Stimulated activated CD4-positive, alpha-beta T cell treated with anti-CD3 and anti-CD28 coated beads, TNF-alpha, amount 100 ng/mL, for 4 hours (primary cell): ENCODE measurements at places on chromosomes 2 and 18.

GRCh38 chr2:223641082-223641481, 38.9 kb upstream of the SCG2 start:
- DNase-seq: no peak

GRCh38 chr2:156505696-156506095, 69.5 kb downstream of the GPD2 start:
- no peak for DNase-seq

DNA sequence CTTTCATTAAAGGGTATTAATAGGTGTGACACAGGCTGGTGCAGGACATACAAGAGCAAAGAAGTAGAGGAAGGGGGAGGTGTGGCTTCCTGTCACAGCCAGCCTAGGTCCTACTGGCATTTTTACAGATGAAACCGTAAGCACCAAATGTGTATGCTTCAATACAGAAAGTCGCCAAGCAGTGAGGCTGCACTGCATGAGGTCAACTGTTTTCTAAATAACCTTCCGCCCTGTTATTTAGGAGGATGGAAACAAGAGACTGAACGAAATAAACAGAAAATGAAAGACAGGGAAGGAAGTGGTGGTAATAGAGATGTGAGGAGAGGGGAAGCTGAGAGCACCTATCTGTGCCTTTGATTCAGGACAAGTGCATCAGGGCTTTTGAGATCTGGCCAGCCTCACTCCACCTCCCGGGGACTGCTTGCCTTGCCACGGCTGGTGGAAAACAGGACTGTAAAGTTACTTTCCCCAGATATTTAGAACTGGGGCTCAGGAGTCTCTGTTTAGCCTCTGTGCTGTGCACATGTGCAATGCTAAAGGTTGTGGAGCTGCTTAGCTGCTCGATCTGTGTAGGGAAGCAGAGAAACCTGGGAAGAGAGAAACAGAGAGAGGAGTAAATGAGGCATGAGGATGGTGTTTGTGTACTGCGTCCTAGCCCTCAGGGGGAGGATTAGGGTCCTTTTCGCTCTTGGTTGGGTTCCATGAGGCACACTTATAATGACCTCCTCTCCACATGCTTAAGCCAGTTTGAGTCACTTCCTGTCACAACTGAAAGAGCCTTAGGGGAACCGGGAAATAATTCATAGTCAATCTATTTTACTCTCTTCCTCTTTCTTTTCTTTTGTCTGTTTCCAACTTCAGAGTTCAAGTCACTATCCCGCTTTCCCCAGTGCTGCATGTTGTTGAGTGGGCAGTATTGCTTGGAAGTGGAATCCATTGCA, 62.3 kb upstream of the BOD1L2 start:
- no peak for DNase-seq

- DNase-seq: no peak
Measured at GRCh38 chr2:136361521-136361920, 243.6 kb upstream of the CXCR4 start.

GRCh38 chr2:74528600-74529356, 728 bp downstream of the AUP1 start:
- no peak for DNase-seq

DNA sequence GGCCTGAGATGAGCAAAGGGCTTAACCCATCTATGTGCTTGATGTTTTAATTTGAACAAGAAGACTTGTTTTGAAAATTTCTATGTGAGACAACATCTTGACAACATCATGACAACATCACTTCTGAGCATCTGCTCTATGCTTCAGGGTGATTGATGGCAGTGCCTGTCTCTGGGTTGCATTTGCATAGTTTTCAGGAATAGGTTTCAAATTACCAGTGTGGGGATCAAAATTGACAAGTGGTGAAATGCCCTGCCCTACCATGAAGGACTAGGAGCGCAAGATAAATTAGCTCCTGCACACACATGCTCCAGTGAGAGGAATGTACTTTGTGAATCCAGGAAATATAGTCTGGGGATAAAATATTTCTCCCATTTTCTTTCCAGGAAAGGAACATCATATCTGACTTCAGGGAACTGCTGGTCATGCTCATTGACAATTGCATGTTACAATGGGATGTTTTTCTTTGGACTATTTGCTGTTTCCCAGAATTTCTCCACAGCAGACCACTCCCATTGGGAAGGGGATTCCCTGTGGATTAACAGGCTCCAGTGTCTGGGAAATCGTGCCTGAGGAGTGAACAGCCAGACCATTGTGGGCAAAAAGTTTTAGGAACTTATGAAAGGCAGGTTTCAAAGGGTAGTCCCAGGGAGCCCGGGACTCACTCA, 45.3 kb upstream of the IL1R2 start:
- no peak for DNase-seq

GRCh38 chr2:171244466-171244969, 83.8 kb upstream of the TLK1 start:
- no peak for DNase-seq

GRCh38 chr2:2294183-2294690, 36.8 kb downstream of the MYT1L start:
- DNase-seq: no peak

GRCh38 chr18:63195326-63196159, 124.0 kb downstream of the BCL2 start:
- DNase-seq: no peak

DNA sequence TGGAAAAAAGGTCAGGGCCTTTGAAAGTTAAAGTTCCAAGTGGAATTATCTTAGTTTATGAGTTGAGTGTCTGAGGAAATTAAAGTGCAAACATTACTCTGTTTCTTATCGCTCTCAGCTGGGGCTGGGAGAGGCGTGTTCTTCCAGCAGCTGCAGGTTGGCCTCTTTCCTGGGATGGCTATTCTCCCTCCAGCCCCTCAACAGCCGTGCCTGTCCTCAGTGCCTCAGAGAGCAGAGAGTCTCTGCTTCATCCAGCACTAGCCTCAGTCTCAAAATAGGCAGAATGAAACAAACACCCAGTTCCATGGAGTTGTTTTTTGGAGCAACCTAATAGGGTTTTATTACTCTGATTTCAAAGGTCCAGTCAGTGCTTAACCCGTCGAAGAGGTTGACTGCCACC, 298.1 kb downstream of the GALR1 start:
- DNase-seq: no peak

GRCh38 chr18:79379251-79379905, 16.4 kb upstream of the NFATC1 start:
- no peak for DNase-seq

GRCh38 chr2:156702541-156702940, 266.4 kb downstream of the GPD2 start:
- DNase-seq: no peak

DNA sequence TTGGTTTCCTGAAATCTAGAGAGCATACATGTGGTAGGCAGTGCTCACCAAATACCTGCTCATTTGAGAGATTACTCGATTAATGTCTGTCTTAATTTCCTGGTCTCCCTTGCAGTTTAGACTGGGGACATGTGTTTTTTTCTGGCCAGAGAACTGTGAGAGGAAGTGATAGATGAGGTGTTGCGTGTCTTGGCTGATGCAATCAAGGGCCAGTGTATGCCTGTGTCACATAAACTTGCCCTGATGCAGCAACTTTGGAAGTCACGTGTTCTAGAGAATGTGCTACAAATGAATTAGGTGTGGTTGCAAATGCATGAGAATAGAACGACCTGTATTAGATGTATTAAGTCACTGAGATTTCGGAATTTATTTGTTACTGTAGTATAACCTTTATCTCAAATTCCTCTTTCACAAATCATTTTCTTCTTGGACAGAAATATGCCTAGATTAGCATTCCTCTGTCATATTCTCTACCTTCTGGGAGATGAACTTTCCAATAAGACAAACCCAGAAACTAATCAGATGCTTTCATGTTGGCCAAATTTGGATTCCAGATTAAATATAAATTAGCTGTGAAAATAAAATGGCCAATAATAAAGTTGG, 9.9 kb upstream of the IL1A start:
- DNase-seq: no peak

DNA sequence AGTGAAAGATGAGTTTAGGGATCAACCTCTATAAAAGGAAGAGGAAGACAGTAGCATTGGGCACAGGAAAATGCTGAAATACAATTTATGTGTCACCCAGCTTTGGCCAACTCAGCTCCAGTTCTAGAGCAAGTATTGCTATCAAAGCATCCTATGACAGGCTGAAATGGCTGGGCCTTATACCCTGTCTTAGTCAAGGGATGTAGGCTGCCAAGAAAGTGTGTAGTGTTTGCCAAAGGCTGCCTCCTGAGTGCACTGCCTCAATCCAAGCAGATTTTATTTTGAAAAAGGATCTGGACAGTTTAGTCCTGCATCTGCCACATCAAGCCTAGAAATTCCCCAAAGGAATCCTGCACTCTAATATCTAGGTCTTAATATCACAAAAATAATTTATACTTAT, 359.9 kb upstream of the ZC3H15 start:
- DNase-seq: no peak

DNA sequence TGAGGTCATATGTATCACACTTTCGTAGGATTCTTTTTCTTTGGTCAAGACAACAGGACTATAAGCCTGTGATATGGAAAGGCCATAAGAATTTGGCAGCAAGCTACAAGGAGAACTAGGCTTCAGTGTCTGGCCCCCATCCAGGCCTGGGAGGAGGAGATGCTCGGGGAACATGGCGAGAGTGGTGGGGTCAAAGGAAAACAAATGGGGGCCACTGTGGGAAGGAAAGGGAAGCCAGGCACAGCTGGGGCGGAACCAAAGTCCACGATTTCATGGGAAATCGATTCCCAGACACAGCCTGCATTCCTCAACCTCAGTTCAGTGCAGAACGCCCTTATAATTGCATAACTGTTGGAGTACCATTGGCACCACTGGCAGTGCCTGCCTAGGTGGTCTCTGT, 58.2 kb downstream of the MBP start:
- DNase-seq: no peak

GRCh38 chr2:7725171-7725849, 808.1 kb downstream of the RNF144A start:
- DNase-seq: no peak
